Transverse colon (tissue), 4 donors: ENCODE measurements at places on chromosomes 5 and 9. TPM values are rescaled to one million over a fixed set of nuclear protein-coding genes. Genes with fewer than 3 reads are reported as not detected.

DNA sequence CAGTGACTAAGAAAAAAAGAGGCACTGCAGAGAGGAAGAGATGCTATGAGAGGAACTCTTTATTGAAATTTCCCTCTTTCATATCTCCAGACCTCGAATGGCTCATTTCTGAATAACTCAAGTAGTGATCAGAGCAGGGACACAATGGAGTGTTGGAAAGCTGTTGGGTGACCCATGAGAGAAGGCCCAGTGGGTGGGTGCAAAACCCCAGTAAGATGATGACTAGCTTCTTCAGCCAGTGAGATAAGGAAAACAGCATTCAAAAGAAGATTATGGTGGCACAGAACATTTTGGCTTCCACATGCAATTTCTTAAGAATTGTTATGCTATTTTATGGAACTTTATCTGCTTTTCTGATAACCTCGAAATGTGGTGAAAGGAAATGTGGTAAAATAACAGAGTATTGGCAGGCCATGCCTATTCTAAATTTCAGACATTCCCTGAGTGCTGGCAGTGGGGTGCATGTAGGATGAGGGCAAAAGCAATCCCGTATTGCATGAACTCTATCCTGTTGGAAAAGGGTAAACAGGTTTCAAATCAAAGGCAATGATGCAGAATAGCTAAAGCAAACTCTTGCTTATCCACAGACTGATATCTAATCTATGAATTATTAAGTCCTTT, 128.0 kb upstream of the KLF9 start:
- no peak for DNase-seq

DNA sequence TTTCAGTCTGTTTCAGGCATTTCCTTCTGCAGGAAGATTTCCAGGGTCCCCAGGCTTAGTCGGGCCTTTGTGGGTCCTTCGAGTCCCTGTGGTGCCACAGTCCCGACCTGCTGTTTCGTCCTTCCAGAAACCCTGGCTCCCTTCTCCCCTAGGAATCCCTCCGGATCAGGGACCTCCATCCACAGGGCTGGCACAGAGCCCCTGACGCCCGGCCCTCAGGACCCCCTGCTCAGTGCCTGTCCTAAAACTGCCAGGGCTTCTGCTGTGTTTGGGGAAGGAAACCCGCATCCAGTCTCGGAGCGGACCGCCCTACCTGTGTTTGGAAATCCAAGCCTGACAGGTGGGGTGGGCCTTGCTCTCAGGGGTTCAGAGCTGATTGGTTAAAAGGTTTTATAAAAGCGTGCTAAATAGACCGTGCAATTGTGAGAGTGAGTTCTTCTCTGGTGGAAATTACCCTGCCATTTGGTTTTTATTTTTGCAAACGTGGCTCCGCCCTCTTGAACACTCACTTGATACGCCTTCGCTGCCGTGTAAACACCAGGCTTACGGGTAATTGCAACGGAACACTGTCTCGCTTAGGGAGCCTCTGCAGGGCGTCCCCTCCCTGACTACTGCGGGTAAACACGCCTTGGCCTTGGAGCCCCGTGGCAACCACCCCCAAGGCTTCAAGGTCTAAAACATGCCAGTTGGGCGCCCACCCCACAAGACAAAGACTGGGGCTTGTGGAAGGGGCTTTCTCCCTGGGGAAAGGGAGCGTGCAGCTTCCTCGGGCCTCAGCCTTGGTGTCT, 121.2 kb downstream of the PHF2 start:
- no peak for DNase-seq

GRCh38 chr5:102090770-102091169, 205.3 kb downstream of the SLCO4C1 start:
- DNase-seq, result no peak

AHRR gene
- 8.8 TPM for total RNA-seq

CLIC3 gene
- total RNA-seq, result 3.8 TPM

DNA sequence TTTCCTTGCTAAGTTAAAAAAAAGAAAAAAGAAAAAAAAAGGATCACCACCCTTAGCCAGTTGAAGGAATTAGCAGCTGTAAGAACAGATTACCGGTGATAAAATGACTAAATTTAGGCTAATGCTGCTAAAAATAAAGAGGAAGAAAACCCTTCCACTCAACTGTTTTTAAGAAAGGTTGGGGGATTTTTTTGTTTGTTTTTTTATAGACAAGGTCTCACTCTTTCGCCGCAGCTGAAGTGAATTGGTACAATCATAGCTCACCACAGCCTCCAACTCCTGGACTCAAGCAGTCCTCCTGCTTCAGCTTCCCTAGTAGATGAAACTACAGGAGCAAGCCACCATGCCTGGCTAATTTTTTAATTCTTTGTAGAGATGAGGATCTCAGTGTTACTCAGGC, 101.7 kb downstream of the SNCAIP start:
- DNase-seq, result no peak

GRCh38 chr9:91047993-91048607, 246.5 kb downstream of the SYK start:
- DNase-seq, result no peak

GRCh38 chr5:123806644-123807043, 294.7 kb downstream of the CSNK1G3 start:
- DNase-seq, result no peak

DNA sequence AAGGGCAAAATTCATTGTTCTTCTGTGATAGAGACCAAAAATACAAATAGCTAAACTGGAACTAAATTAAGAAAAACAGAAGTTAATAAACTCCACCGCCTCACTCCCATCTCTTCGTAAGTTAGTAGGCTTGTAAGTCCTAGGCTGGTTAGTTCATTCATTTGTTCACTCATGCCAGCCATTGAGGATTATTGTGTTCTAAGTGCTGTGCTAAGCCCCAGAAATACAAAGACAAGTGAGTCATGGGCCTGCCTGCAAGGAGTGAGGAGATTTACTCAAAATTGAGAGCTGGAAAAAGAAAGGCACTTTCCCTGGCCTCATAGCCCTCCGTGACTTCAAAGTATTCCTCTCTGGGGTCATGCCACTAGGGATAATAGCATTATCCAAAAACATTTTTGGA, 8.5 kb downstream of the DOCK8 start:
- DNase-seq, result no peak

- DNase-seq, result no peak
Measured at GRCh38 chr9:116490321-116490720, 196.8 kb upstream of the TRIM32 start.

DNA sequence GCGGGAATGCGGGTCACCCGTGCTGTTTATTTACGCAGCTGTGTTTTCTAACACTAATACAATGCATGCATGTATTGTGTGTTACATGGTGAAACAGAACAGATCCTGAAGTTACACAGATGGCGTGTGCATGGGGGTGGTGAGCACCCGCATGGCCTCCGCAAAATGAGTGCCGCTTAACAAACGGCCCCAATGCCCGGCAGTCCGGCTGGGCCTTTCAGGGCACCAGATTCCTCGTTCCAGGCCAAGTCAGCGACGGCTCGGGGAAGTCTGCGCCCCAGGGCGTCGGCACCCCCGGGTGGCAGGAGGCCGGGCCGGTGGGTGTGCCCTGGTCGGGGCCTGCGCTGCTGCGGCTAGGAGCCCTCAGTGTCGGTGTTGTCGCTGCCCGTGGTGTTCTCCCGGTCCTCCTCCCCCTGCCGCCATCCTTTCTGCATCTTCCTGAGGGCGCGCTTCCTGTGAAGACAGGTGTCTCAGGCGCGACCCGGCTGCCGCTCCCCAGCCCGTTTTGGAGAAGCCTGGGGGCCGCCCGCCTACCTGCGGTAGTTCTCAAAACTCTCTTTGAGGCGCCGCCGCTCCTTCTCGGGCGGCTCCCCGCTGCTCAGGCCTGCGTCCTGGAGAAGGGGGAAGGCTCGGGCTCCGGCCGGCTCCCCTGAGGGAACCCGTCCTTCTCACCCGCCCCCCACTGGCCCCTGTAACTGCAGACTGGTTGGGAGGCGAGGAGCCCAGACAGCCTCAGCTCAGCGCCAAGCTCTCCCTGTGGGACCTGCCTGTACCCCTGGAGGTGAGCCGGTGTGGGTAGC, 605 bp upstream of the DNLZ start:
- DNase-seq, result no peak

GRCh38 chr5:65100911-65101631, 332.3 kb downstream of the CWC27 start:
- peak; percentile 65 for DNase-seq
